ENCODE measurements at places on chromosomes 1 and 21.
A peak's percentile ranks its signal among the peaks of the same experiment; 100 is the strongest.

DNA sequence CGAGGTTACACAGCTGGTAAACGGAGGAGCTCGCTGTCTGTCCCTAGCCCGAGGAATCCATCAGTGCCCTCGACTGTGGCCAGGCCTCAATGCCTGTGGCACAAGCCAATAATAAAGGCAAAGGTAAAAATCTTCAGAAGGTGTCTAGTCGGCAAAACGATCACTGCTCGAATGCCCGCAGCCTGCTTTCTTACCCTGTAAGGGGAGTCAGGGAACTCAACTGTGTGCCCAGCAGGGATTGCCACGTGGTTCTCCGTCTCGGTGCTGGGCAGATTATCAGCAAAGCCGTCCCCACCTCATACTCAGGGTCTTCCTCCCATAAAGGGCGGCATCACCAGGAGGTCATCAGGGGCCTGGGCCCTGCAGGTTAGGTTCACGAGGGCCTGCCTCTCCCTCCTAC lies 103.4 kb downstream of the PAX7 start:
- DNase-seq = no peak

DNA sequence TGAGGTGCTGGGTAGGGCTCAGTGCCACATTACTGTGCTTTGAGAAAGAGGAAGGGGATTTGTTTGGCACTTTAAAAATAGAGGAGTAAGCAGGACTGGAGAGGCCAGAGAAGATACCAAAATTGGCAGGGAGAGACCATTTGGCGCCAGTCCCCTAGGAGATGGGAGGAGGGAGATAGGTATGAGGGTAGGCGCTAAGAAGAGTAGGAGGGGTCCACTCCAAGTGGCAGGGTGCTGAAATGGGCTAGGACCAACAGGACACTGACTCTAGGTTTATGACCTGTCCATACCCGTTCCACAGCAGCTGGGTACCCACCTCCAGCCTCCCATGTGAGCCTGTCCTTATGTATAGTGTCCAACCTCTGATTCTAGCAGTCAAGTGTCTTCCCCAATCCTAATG lies 1.0 kb upstream of the CRTC2 start:
- no peak for DNase-seq

DNA sequence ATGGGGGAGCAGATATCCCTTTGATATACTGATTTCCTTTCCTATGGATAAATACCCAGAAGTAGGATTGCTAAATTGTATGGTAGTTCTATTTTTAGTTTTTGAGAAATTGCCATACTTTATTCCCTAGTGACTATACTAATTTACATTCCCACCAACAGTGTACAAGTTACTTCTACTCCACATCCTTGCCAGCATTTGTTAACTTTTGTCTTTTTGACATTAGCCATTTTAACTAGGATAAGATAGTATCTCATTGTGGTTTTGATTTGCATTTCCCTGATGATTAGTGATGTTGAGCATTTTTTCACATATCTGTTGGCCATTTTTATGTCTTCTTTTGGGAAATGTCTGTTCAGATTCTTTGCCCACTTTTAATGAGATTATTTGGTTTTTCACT lies 620.6 kb upstream of the CAMK1G start:
- DNase-seq = no peak

- DNase-seq = peak; percentile 48
Observed at GRCh38 chr1:52727114-52727586, 897 bp downstream of the ZYG11B start.

DNA sequence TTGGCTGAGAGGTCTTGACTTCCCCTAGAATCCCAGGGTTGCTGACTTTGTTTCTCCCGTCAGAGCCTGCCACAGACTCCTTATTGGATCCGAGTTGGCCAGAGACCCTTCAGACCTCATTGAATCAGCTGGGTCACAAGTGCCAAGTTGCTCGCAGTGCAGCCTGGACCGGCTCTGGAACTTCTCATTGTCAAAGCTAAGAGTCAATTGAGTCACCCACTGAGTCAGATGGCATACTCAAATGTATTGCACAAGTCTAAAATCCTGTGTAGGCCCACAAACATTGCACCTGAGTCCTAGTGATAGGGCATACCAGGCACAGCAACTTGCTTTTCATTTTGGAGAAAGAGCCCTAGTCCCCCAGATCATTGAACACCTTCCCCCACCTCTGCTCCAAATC lies 20.4 kb upstream of the SCAF4 start:
- DNase-seq = no peak

DNA sequence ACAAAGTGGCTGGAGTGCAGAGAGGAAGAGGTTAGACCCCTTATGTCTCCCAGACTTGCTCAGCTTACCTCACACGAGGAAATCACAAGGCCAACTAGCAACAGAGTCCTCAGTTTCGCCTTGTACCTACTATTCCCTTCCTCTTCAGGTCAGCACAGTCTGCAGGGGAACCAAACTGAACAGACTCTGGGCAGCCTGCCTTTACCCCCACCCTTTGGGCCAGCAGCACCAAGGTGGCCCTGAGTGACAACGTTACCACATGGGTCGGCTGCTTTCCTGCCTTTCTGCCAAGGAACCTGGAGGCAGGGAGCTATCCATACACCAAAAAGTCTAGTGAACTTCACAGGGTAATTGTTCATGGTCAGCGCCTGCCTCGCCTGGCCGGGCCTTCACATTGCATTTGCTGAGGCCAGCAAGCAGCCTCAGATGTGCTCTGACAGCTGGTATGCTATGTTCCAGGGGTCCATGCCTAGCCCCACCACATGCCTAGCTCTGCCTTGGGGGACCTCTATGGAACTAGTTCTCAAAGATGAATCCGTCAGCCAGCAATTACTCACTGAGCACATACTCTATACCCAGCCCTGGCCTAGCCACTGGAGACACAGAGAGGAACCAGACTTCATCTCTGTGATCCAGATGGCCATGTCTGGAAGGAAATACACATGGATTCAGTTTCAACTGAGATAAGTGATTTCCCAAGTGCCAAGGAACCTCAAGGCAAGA lies 69.6 kb downstream of the DMAP1 start:
- no peak for DNase-seq

DNA sequence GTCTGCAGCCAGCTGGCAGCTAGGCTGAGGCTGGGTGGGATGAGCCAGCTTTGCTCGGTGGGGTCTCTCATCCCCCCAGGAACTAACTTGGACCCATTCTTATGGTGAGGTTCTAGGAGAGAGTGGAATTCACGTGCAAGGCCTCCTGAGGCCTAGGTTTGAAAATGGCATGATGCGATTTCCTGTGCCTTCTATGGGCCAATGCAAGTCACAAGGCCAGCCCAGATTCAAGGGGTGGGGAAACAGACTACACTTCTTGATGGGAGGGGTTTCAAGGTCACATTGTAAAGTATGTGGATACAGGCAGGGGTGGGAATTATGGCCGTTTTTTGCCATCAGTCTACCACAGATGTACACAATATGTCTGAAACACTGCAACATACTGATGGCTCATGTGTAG lies 48.3 kb downstream of the HTR6 start:
- no peak for DNase-seq

- no peak for DNase-seq
Observed at GRCh38 chr1:157774412-157774811, 2.5 kb downstream of the FCRL2 start.

DNA sequence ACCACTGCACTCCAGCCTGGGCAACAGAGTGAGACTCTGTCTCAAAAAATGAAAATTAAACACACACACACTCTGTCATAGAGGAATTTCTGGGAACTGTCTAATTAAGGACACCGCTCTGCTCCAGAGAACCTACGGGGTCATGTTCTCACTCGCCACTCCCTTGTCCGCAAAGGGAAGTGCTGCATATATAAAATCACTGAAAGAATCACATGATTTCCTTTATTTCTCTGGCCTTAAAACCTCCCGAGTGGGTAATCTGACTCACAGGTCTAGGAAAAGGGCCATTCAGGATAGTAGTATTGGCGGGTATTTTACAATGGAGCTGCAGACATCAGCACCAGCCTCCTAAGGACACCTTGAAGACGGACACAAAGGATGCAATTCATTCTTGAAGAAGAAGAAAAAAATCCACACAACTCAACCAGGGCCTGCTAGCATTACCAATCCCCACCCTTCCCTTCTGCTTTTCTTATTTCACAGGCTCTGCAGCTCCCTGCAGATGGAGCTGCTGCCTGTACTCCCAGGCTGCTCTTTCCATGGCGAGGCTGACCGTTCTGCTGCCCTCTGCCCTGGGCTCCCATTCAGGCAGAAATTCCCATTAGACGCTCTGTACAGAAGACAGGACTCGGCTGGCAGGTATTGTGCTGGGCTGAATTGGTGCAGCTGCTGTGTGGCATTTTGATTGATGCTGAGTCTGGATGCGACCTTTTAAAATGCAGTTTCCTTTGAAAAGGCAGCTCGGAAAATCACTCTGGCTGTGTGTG lies 53.3 kb upstream of the FAM89A start:
- no peak for DNase-seq

DNA sequence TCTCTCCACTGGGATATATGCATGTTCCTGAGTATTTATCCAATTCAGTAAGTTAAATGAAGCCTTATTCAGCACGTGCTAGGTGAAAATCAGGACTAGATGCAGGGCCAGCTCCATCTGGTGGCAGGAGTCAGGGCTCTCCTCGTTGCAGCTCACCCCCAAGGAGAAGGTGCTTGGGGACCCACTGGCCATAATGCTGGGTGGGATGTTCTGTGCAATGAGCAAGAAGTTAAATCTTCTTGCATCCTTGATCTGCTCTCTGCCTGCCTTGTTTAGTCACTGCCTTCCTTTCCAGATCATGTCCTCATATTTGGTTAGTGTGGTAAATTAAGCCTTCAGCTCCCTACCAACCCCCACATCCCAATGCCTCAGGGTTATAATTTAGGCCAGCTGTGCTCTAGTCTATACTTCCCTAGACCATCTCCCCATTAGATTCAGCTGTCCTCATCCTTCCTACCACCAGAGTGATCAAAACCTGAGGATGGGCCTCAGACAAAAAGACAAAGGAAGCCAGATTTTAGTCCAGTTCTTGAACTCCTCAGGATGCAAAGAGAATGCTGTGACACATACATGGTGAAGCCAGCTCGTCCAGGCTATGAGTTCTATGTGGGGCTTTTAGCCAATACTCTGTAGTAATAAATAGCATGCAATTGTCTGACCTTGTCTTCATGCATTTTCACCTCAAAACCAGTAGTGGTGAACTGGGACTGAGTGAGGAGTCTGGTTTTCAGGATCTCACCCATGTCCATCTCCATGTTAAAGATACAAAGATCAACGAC lies 55.9 kb downstream of the SEC16B start:
- DNase-seq = peak; percentile 13

Data from NCI-H2171 treated with DMSO at 0.1 percent for 48 hours (cell line).